ENCODE measurements at places on chromosomes 7 and 10.

- no peak for DNase-seq
Measured at GRCh38 chr7:22578007-22578733, 78.2 kb upstream of the STEAP1B start.

- no peak for DNase-seq
Measured at GRCh38 chr10:68784476-68784875, 42.9 kb upstream of the STOX1 start.

DNA sequence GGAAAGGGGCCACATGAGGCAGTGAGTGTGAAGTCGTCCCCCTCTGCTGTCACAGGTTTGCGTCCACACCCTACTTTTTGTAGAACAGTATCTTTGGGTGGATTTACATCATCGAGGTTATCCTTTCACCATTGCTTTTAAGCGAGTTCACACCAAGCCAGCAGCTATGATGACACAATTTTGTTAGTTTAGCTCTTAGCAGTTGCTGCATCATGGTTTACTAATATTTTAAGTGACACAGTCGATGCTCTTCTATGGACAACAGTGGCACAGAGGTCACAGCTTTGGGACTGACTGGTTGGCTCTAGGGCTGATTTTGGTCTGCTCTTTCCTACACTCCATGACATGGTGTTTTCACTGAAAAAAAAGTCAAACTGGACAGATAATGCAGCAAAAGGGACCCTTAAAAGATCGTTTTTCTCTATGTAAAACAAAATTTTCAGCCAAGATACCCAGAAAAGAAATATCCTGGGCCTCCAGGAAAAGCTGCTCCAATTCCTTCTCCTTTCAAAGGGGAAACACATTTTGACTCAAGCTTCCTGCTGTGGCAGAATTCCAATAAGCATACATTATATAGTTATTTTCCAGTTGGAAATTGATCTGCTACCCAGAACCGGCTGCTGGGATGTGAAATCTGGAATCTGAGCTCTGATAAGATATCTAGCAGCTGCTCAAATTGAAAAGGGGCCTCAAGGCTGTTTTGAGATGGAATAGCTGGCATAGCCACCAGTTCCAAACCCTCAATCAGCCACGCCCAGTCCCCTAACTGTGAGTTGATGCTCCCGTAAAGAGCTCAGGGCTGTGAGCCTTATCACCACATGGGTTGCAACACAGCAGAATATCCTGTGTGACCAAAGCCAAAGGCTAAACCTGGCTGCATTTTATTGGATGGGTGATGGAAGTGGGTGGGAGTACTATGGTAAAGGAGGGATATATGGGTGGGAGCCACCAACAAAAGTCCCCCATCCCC, 114.2 kb downstream of the SMURF1 start:
- no peak for DNase-seq

- no peak for DNase-seq
Measured at GRCh38 chr10:3354174-3354900, 181.8 kb upstream of the PITRM1 start.

GRCh38 chr7:16970732-16971482, 89.1 kb upstream of the AGR3 start:
- no peak for DNase-seq

DNA sequence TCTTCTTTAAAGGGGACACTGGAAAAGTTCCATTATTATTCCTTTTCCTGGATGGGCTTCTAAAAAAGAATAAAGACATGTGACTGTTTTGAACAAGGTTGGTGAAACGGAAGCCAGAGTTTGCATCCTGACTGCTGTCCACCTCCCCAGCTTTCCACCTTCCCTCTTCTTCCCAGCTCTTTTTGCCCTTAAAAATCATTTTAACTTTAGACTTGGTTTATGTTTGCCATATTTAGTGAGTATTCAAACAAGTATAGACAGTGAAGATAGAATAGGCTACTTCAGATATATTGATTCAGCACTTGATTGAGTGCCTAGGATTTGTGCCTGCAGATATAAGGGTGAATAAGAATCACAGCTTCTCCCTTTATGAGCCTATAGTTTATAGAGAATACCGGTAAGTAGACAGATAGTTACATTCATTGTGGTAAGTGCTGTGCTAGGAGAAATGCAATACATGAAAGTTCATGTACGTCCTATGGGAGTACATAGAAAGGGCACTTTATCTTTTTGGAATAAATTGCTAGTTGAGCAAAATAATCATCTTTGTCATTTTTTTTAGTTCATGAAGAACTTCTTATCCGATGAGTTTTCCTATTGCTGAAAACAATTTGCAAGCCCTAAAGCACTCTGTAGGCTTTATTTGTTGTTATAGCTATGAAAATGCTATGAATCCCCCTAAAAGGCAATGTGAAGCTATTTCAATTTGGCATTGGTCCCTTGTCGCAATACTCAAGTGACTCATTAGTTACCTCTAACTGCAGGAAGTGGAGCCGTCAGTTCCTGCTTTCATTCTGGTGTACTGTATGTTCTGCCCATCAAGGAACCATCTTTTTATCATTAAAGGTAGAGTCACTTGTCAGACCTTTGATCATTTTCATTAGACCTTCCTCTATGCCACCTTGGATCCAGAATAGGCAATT, 57.2 kb upstream of the STRIP2 start:
- DNase-seq = no peak

GRCh38 chr7:30321882-30322192, 37.4 kb downstream of the ZNRF2 start:
- no peak for DNase-seq

- no peak for DNase-seq
Measured at GRCh38 chr10:59905731-59906416, 482 bp downstream of the CCDC6 start.

- no peak for DNase-seq
Measured at GRCh38 chr10:33478675-33479125, 144.2 kb upstream of the NRP1 start.

- no peak for DNase-seq
Measured at GRCh38 chr7:91541641-91542040, 277.4 kb downstream of the FZD1 start.

DNA sequence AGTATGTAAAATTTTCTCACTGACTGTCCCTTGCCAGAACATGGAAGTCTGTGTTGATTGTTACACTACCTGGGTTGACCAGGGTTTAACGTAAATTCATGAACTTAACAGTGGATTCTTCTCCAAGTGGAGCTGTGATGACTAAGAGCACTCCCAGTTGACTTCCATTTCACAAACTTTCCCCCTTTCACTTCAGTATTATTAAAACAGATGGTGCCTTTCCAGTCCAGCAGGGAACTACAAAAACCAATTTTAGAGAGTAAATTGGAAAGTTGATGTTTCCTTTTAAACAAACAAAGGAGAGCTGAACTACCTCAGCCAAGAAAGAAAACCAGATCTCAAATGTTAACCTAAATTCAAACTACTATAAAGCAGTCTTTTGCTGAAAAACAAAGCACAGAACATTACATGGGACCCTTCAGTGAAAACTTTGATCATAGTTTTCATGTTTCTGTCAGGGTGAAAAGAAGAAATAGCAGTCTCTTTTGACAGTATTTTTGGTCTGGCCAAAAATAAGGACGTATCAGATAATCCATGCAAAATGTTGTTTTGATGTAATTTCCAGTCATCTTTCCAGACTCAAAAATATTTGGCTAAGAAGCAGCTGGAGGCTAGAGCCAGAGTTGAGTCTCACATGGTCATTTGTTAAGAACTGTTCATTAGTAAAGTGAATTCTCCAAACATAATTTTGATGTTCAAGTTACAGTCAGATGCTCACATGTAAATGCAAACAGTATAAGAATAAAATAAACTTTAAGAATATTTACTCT, 479.9 kb upstream of the AKR1E2 start:
- no peak for DNase-seq

- DNase-seq = no peak
Measured at GRCh38 chr7:132866144-132866531, 215.8 kb downstream of the CHCHD3 start.

GRCh38 chr7:98679741-98680140, 62.7 kb downstream of the NPTX2 start:
- DNase-seq = no peak

DNA sequence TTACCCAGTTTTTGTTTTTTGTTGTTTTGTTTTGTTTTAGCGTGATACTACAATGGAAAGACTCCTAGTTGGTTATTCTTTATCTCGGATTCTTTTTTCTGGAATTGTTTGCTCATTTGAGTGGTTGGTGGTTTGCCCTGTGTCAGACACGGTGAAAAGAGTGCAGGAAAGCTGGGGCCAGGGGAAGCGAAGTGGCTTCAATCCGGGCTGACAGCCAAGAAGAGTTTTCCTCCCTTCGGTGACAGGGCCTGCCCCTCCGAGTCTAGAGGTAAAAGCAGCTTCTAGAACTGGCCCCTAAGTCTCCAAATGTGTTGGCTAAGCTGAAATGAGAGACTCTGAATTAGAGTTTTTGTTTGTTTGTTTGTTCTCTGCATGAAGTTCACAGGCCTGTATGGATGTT, 5.7 kb upstream of the AP5Z1 start:
- no peak for DNase-seq

DNA sequence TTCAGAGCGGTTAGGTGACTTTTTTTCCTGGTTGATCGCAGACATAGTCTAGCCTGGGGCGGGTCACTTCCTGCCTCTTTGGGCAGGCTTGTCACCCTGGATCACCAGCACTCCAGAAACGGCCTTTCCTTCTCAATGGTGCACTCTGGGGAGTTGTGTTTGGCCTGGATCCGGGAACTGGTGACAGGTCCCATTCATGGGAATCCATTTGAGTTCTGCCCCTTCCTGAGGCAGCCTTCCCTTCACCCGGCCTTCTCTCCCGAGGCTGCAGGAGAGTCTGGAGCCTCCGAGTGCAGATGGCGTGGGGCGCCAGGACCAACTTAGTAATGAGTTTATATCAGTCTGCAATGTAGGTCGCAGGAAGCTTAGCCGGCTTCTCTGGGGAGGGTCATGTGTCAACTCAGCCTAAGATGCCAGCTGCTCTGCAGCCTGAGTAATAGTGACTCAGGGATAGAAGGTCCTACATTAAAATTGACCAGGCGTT, 54.2 kb downstream of the TACR2 start:
- no peak for DNase-seq

DNA sequence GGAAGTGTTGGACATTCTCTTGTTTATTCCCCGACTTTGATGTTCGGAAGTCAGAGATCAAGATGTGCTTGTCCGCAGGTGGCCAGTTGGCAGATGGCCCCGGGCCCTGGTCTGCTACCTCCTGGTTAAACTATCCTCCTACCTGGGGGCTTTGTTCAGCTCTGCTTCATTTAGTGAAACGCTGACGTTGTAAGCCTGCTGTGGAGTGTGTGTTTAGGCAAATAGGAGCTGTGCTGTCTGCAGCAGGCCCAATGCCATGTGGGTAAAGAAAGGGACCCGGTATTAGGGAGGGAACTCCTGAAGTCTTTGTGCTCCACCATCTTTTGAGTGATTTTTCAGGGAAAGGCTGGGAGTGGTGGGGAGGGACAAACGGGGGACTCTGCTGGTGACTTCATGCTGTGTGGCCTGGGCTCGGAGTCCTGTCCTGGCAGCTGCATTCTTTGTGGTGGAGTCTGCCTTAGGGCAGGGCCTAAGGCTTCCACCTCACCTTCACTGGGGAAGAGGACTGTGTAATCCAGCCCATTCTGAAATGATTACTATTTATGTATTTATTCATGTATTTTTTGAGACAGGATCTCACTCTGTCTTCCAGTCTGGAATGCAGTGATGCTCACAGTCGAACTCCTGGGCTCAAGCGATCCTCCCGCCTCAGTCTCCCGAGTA, 171.1 kb upstream of the KLF6 start:
- DNase-seq = no peak

DNA sequence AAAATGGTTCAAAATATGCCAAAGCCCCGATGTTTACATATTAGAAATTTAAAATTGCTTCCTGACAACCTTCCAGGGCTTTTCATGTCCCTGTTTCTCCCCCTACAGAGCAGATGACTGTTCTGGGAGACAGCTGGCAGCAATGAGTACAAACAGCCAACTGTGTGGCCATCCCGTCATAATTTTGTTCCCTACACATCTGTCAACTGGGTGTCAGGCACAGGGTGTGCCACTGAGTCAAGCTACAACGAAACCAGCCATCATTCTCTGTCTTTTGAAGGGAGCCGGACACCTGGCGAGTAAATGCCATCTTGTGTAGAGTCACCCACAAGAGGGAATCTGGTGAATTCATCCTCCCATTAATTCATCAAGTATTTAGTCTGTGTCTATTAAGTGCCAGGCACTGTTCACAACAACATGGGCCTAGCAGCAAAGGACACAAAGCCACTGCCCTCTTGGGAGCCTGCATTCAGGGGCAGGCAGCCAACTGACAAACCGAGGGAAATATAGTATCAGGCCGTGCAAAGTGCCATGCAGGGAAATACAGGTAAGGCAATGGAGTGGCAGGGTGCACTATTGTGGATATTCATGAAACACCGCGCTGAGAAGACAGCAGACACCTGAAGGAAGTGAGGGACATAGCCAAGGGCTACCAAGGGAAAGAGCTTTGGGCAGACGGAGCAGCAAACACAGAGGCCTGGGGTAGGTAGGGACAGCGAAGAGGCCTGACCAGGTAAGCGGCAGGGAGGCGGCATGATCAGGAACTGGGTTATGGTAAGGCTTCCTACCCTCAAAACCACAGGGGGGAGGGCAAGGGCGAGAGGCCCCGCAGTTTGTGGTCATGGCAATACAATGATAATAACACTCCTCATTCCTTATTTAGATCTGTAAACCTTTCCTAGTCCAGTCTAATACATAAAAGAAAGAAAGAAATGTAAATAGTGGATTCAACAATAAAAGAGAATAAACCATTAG, 213.6 kb downstream of the FAM107B start:
- no peak for DNase-seq

- no peak for DNase-seq
Measured at GRCh38 chr7:12358694-12359093, 45.0 kb downstream of the VWDE start.

- DNase-seq = no peak
Measured at GRCh38 chr7:43771573-43771972, 13.1 kb downstream of the BLVRA start.

GRCh38 chr7:119562839-119563238, 710.1 kb upstream of the KCND2 start:
- no peak for DNase-seq

DNA sequence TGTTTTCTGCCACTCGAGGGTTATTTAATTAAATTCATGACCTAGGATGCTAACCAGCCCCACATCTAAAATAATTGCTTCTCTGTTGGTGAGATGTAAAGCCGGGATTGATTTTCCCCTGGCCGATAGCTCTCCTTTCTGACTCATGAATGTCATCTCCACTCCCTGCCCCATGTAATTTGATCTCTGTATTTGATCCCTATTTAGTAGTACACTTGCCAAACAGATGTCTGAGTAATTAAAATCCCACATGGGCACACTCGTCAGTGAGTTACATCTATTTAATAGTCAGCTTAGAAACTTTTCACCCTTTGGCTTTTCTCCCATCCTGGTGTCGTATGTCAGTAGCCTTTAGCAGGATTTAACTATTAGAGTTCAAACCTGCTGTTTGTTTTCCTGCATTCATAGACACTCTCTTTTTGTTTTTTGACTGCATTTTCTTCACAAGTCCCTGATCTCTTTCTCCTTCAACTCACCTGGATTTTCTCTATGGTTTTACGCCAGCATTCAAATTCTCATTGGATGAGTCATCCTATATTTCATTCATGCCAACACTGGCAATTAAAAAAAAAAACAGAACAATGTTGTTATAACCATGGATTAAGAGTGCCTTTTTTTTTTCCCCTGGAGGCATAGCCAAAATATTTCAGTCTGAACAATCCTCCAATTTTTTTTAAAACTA, 82.7 kb downstream of the SPAG6 start:
- no peak for DNase-seq

GRCh38 chr7:33806298-33807154, 98.8 kb upstream of the BMPER start:
- no peak for DNase-seq
